ENCODE measurements at places on chromosomes 16 and 17.

GRCh38 chr16:50390914-50391716 is 22.3 kb upstream of the BRD7 start:
- no peak for DNase-seq

DNA sequence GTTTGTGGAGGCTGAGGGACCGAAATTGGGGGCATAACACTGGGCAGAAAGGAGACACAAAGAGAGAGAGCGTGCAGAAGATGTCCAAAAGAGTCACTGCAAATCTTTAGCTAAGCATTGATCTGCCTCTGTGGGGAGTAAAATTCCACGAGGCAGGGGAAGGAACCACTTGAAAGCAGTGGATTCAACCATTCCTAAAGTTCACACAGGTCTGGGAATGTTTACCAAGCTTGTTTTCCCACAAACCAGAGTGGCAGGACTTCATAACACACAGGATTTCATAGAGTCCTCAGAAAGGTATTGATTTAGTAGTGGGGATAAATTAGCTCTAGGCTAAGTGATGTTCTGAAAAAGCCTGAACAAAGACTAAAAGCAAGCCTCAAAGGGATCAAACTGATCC is 66.1 kb upstream of the RPL38 start:
- DNase-seq: no peak

DNA sequence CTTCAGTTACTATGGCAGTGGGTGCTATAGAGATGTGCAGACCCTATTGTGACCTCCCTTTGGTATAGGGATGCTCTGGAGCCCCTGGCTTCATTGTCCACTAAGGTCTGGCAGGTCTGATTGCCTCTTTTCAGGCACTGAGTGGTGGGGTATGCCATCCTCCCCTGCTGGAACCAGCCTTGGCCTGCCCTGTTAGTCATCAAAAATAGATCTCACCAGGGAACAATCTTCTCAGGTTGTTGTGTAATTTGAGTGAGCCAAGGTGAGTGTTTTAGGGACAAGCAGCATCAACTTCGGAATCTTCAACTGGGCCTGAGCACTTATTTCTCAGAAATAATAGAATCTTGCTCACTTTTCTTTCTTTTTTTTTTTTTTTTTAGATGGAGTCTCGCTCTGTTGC is 19.6 kb downstream of the HMOX2 start:
- DNase-seq: no peak

DNA sequence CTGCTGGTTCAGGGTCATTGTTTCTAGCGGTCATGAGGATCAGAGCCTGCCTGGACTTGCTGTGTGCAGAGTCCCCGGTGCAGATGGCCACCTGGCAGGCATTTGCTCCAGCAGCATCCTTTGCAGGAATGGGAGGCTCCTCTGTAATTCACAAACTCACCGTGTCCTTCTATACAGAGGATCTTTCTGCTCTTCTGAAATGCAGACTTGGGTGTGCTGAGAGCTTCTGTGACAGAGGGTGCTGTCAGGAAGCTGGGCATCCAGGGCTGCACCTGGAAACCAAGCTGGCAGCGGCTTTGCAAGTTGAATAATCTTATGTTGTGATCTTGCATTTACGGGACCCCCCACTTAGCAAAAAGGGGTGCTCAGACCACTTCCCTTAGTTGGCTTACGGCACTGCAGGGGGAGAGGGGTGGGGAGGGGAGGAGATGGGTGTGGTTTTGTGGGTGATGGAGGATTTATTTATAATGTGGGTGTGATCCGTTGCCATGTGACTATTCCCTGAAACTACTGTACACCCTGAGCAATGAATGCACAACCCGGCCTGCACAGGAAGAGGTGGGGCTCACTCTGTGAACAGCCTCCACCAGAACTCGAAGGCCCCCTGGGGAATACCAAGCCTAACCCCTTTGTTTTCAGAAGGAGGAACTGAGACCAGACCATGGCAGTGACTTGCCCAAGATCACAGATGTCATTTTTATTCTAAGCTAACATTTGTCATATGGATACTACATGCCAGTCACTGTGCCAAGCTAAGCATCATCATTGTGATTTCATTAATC is 178.3 kb downstream of the PRKCB start:
- no peak for DNase-seq

DNA sequence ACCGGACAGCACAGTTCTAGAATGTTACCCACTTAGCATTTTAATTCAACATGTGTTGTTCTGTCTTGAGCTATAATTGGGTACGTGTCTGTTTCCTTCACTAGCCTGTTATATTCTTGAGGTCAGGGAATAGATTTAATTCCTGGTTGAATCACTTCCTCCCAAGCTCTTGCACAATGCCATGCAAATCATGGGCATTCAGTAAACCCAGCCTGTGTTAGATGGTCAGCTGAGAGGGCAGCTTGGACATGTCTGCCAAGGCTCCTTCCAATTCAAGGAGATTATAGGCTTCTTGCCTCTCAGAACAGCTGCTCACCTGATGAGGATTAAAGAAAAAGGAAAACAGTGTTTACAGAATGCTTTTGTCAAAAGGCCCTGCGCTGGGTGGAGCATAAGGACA is 12.6 kb downstream of the C1QTNF1 start:
- no peak for DNase-seq

DNA sequence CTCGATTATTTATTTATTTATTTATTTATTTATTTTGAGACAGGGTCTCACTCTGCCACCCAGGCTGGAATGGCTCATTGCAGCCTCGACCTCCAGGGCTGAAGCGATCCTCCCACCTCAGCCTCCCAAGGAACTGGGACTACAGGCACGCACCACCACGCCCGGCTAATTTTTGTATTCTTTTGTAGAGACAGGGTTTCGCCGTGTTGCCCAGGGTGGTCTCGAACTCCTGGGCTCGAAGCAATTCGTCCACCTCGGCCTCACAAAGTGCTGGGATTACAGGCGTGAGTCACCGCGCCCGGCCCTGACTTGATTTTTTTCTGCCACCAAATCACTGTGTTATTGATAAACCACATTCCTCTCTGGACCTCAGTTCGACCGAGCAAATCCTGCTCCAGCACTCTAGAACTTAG is 758 bp upstream of the RPL23A start:
- DNase-seq: no peak

DNA sequence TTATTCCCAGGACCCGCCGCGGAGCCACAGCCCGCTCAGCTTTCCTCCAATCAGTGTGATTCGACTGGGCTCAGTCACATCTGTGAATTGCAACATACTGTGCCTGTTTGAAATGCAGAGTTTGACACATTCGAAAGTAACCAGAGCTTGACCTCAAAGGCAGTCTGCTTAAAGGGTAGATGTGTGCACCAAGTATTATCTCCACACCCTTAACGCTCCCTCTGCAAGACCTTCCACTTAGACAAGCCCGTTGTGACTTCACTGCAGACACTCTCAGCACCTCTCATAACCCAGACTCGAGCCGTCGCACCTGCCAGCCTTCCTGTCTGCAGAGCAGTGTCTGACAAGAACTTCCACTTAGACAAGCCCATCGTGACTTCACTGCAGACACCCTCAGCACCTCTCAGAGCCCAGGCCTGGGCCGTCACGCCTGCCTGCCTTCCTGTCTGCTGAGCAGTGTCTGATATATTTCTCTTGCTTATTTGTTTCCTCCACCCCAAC is 3.7 kb downstream of the KLHDC4 start:
- DNase-seq: no peak

- no peak for DNase-seq
These were observed 408 bp downstream of the LMF1 start for GRCh38 chr16:970386-970765.

- no peak for DNase-seq
These were observed 7.3 kb downstream of the NACA2 start for GRCh38 chr17:61583660-61584264.

DNA sequence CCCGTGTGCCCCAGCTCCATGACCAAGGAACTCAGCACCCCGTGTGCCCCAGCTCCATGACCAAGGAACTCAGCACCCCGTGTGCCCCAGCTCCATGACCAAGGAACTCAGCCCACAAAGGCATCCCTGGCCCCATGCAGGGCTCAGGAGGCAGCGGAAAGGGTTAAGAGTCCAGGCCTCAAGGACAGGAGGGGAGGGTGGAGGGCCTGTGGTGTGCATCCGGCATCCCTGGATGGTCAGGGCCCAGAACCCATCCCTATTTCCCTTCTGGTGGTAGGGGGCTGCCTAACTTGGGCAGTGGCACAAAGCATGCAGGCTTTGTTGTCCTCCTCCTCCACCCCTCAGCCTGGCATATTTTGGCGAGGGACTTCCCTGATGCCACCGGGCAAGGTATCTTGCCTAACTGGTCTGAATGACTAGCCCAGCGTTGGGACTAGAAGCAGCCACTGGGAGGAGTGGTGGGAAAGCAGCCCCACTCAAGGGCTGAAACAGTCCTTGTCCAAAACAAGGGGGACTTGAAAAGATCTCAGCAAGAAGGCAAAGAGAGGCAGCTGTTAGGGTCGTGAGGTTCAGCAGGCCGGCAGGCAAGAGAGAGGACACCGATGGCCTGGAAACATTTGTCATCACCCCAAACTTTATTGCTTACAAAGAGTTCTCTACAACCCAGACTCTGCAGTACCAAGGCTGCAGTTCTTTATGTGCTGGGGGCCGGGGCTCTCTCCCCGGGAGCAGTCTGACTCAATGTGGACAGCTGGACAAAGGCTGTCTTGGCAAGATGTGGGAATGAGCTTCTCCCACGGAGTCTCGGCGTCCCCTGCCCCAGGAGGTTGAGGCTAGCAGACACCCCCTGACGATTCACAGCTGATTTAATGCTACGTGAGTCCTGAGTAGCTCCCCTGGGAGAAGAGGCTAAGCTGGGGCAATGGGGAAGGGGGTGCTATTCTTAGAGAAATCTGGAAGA is 902 bp upstream of the SPATA32 start:
- DNase-seq: no peak

DNA sequence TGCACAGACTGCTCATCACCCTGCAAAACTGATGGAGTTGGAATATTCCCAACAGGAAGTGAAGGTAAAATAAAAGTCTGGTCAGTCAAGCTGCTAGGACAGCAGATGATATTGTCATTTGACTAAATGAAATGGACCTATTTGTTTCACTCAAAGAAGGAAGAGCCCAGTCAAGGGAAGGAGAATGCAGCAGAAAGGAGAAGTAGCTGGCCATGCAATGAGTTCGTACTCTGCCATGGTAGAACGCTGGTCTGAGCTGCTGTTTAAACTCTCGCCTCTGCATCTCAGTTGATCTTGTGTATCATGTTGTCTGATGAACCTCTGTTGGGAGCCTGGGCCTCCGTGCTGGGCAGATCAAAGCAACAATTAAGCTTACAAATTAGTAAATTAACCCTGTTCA is 15.6 kb upstream of the YPEL2 start:
- no peak for DNase-seq

DNA sequence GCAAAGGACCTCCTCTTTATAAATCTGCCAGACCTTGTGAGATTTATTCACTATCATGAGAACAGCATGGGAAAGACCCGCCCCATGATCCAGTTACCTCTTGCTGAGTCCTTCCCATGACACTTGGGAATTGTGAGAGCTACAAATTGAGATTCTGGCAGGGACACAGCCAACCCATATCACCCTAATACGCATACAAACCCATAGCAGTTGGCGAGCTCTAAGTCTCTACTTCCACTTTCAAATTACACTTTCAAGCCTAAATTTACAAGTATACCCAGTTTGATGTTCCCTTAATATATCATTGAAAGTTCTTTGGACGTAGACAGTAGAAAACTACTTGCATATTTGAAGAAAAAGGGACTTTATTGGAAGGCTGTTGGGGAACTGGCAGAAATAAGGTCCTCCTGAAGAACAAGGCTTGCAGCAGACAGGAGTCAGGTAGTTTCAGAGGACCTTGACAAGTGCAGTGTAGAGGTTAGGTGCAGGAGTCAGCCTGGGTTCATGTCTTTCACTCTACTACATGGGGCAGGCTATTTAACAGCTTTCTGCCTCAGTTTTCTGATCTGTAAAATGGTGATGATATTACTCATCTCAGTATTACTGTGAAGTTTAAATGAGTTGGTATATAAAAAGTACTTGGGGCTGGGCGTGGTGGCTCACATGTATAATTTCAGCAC is 107.9 kb upstream of the EEF2KMT start:
- no peak for DNase-seq

- peak; percentile 4 for DNase-seq
These were observed 60.0 kb upstream of the MPHOSPH6 start for GRCh38 chr16:82229800-82230619.

GRCh38 chr17:63001689-63002394 is 35.8 kb downstream of the TANC2 start:
- no peak for DNase-seq

DNA sequence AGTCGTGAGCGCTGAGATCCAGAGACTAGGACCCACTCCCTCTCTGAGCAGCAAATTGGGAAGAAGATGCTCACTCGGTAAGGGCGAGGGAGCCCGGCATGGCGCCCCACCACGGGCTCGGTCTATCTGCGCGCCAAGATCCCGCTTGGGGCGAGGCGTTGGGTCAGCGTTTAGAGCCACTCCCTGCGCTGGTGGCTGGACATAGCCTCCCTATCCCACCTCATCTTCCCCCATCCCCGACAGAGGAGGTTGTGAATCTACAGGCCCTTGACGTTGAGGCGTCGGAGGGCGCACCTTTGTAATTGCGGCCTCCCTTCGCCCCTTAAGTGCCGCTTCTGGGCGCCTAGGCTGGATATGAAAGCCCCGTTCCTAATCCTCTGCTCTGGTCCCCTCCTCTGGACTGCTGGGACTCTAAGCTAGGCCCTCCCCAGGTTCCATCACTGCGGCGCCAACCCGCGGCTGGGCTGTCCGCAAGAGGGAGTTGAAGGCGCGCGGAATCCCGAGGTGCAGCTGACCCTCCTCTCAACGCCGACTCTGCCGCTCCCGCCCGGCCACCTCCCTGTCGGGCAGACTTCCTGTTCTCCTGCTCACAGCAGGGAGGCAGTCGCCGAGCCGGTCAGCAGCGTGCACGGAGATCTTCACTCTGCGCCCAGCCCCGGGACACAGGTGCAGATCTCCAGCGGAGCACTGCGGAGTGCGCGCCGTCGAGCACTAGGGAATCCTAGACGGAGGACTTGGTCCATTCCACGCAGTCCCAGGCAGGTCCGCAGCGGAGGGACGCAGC is 16.1 kb upstream of the HOXB9 start:
- DNase-seq: no peak

DNA sequence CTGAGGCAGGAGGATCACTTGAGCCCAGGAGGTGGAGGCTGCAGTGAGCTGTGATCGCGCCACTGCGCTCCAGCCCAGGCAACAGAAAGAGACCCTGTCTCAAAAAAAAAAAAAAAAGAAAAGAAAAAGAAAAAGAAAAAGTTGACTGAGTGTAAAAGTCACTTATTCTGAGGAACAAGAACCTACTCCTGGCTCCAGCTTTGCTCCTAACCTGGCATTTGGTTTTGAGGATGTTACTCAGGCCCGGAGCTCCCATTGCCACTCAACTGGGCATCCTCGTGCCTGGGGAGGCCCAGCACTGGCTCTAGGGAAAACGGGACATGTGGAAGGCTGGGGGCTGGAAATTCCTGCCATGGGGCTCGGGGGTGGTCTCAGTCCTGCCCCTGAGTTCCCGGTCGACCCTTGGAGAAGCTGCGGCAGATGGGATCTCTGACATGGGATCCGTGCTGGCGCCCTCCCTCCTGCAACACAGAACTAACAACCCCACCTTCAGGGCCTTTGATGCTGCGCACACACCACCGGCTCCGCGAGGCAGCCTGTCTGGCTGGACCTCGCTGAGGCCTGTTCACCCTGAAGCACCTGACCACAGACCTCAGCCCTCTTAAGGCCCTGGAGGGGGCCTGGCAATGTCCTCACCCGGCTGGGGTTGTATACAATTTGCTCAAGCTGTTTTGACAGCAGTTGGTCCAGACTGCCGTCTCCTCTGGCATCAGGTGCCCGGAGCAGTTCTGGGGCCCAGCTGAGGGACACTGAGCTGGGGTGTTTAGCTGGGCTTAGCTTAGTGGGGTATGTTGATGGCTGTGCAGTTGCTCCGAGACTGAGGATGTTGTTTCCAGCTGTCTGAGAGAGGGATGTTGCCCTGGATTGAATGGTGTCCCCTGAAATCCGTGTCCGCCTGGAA is 12.3 kb downstream of the CD7 start:
- no peak for DNase-seq
